ENCODE measurements at places on chromosomes 4 and X.

DNA sequence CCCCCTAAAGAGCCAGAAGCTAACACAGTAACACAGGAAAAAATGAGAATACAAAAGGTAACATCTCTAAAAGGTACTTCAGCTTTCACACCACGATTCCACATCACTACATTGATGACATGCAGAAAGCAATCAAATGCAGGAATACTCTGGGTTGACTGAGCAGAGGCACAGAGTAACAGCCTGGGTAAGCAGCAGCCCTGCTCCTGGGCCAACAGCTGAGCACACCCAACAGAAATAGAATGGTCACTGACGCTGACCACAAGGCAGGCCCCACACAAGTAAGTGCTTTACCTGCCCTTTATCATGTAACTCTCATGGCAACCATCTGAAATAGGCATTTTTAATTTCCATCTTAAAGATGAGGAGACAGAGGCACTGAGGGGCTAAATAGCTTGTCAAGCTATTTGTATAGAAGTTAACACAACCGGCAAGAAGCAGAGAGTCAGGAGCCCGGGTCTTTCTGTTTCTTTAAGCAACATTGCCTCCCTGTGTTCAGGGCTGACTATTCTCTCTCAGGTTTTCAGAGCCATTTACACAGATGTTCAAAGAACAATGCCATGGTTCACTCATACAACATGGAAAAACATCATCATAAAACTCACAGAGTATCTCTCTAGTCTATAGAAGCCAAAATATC, 168.9 kb downstream of the ZNF674 start:
- peak; percentile 54 for DNase-seq

- DNase-seq = peak; percentile 87
Observed at GRCh38 chr4:89438102-89438831, 130.7 kb upstream of the GPRIN3 start.

DNA sequence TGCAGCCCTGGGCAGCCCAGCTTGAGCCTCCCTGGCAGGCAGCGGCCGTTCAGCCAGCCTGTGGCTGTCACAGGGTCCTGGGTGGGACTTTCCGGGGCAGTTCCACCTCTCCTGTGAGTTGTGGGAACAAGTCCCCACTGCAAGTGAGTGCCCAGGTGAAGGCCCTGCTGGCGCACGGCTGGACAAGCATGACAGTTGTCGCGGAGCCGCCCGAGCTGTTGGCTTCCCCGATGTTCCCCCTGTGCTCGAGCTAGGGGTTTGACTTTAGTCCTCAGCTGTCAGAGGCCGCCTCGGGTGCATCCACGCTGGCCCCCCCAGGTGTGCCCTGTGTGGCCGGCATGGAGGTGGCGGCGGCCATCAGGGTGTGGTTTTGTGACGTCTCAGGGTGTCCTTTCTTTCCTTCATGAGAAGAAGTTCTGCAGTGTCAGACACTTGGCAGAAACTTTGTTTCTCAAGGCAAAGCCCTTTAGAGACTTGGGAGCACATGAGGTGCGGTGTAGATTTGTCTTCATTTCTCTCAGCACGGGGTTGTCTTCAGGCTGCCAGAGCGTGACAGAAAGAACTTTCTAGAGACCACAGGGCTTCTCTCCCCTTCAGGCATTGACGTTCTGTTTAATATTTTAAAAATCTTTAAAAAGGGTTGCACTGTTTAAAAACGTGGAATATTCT, 69.4 kb upstream of the HGFAC start:
- DNase-seq = no peak

- DNase-seq = no peak
Observed at GRCh38 chrX:69203638-69204037, 38.4 kb upstream of the PJA1 start.

- DNase-seq = no peak
Observed at GRCh38 chrX:73944563-73944908, 359.4 kb upstream of the ZCCHC13 start.

- no peak for DNase-seq
Observed at GRCh38 chr4:18134111-18134510, 112.6 kb upstream of the LCORL start.

DNA sequence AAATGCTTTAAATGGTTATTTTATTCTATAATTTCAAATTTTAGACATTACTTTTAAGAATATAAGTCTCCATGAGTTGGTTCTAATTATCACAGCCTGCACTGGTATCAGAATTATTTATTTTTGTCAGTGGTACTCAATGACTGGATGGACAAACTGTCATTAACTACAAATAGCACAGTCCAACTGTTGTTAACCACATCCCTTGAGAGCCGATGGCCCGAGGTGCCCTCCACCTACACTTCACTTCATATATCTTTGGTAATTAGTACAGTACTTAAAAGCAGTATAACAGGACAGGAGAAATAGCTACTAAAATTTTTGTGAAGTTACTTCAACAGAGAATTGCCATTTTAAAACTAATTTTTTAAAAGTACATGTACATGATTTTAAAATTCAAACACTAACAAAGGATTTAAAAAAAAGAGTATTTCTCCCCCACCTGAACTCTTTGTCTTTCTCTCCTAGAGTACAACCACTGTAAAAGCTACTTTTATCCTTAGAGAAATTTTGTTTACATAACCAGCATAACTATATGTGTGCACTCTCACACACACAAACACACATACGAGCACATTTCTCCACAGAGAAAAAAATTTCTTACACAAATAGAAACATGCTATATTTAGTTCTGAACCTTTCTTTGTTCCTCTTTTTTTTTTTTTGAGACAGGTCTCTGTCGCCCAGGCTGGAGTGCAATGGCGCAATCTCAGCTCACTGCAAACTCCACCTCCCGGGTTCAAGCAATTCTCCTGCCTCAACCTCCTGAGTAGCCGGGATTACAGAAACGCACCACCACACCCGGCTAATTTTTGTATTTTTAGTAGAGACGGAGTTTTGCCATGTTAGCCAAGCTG, 6.5 kb downstream of the TIFA start:
- DNase-seq = no peak

GRCh38 chr4:168524006-168524405, 27.2 kb downstream of the PALLD start:
- DNase-seq = no peak

- DNase-seq = no peak
Observed at GRCh38 chr4:575281-576141, 584 bp downstream of the TMEM271 start.

DNA sequence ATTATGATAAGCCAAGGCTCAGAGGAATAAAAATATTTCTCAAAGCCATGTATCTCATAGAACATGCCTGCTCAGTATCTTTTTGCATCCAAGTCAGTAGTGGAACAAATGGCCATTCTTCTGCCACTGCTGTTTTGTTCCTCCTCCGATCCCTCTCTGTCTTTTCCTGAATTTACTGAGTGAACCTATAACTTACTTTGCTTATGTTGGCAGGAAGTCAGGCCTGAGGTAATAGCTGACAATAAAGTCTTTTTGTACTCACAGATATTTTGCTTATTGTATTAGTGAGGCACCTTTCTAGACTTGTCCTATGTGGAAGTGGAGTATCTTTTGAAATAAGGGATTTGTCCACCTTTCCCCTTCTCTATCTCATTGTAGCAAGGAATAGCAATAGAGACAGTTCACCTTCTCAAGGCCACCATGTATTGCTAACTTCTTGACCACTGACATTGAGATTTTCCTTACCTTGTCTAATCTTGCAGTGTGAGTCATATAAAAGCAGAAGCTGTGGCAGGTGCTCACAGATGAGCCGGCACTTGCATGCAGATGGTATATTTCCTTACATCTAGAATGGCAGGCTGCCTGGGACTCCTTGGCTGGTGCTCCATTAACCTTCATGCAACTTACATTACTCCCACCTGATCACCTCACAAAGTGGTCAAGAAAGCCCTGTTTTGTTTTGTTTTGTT, 68.2 kb downstream of the AGTR2 start:
- DNase-seq = no peak

DNA sequence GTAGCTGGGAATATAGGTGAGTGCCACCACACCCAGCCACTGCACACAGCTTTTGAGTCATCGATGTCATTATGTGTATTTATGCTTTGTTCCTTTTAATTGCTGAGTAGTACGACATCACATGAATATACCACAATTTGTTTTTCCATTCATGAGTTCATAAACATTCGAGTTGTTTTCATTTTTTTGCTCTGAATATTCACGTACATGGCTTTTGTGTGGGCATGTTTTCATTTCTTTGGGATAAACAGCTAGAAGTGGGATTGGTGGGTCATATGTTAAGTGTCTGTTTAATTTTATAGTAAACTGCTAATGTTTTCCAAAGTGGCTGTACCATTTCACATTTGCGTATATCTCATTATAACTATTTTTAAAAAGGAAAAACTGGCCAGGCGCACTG, 45.1 kb upstream of the KDR start:
- DNase-seq = no peak

DNA sequence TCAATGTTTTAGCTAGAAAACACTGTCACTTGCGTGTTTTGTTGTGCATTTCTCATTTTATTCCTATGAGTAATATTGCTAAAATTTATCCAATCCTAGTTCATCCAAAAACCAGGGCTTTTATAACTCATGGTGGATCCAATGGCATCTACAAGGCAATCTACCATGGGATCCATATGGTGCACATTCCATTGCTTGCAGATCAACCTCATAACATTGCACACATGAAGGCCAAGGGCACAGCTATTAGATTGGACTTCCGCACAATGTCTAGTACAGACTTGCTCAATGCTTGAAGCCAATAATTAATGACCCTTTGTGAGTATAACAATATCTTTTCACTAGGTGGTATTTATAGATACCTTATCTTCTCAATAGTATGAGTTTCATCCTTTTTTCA, 57.2 kb upstream of the UGT2B7 start:
- DNase-seq = no peak

GRCh38 chrX:108399418-108400165, 38.6 kb downstream of the COL4A6 start:
- no peak for DNase-seq

DNA sequence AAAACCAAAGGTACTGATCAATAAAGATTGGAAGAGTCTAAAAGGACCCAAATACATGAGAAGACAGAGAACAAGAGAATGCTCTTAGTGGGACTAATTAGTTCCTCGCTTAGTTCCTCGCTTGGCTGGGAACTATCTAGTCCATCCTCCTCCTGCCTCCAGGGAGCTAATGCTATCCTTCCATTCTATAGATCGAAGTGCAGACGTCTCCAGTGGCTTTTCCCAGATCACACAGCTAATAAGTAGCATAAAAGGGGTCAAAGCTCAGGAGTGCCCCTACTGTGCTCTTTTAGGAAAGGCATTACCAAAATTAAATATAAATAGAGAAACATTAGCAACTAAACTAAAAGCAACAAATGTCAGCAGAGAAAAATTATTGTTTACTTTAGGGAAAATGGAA, 42.3 kb upstream of the PPARGC1A start:
- DNase-seq = no peak
